ENCODE measurements at places on chromosomes 2 and 18. TPM values are rescaled to one million over a fixed set of nuclear protein-coding genes. Genes with fewer than 3 reads are reported as not detected.

TMEFF2 gene
- total RNA-seq: 1.4 TPM

SEMA4F gene
- total RNA-seq: 5.5 TPM

DNA sequence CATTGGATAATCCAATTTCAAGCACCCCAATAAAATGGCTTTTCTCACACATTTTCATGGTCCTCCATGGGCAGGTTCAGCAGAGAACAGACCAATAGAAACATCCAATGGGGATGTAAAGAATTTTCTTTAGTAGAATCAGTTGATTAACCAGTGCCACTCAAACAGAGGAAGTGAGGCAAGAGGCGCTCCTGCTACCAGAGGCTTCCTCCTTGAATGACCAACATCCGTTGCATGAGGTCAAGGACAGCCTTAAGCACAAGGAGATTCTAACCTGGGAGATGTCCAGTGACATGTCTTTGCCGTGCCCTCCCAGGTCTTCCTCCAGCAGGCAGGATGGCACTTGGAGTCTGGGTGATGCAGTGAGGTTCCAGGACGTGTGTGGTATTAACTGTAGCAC is 146.6 kb downstream of the PIEZO2 start:
- H3K27me3 ChIP-seq: no peaks in the 10 kb centered on the region
- no peaks in the 10 kb centered on the region for H3K36me3 ChIP-seq
- DNase-seq: no peak
- no peak overlapping the region for H3K4me3 ChIP-seq
- no peaks in the 10 kb centered on the region for H3K4me1 ChIP-seq

DNA sequence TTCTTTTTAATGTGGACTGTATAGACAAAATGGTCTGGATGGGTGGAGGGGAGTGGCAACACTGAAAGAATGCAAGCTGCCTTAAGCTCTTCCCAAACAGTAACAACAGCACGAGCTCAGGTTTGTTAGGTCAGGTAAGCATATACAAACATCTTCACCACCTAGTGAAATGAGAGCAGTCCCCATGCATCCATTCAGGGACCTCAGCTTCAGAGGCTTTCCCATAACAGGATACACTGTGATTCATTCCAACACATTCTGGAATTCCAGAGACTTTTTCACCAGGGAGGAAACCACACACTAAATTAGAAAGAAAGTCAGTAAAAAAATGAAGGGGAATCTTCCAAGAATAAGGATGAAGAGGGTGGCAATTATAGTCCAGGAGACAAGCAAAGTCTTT is 50.4 kb upstream of the BZW1 start:
- no peak for DNase-seq
- no peaks in the 10 kb centered on the region for H3K36me3 ChIP-seq
- H3K27ac ChIP-seq: no peak overlapping the region
- H3K4me1 ChIP-seq: no peaks in the 10 kb centered on the region
- H3K27me3 ChIP-seq: no peaks in the 10 kb centered on the region
- no peak overlapping the region for H3K4me3 ChIP-seq

DNA sequence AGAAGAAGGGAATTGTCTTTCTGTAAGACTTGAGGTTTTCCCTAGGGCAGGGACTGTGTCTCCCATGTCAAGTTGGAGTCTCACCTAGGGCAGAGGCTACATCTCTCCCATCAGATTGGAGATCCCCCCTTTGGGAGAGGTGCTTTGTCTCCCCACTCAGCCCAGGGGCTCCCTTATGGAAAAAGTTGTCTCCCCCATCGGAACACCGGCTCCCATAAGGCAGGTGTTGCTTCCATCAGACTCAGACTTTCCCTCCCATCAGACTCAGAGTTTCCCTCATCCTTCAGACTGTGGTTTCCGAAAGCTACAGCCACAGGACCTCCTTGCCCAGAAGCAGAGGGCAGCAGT is 5.8 kb downstream of the ANKRD53 start:
- H3K27ac ChIP-seq: no peak overlapping the region
- H3K27me3 ChIP-seq: no peaks in the 10 kb centered on the region
- H3K4me1 ChIP-seq: no peaks in the 10 kb centered on the region
- no peak overlapping the region for H3K4me3 ChIP-seq

GRCh38 chr2:18273205-18273604 is 287.2 kb downstream of the RDH14 start:
- H3K27ac ChIP-seq: no peak overlapping the region
- H3K27me3 ChIP-seq: no peaks in the 10 kb centered on the region
- no peak overlapping the region for H3K4me3 ChIP-seq
- DNase-seq: no peak

- no peaks in the 10 kb centered on the region for H3K27me3 ChIP-seq
- H3K4me3 ChIP-seq: no peak overlapping the region
- peaks cover 22% of the 10 kb centered on the region for H3K36me3 ChIP-seq
- no peaks in the 10 kb centered on the region for H3K4me1 ChIP-seq
- no peak for DNase-seq
Observed at GRCh38 chr2:43897492-43897891, 58.7 kb downstream of the ABCG8 start.

- H3K27me3 ChIP-seq: no peaks in the 10 kb centered on the region
- H3K4me3 ChIP-seq: no peak overlapping the region
- no peaks in the 10 kb centered on the region for H3K4me1 ChIP-seq
- H3K27ac ChIP-seq: no peak overlapping the region
- DNase-seq: no peak
Observed at GRCh38 chr2:193679847-193680246, 1485.1 kb upstream of the TMEFF2 start.

GRCh38 chr2:163646687-163647086 is 89.1 kb downstream of the FIGN start:
- peaks cover 14% of the 10 kb centered on the region for H3K4me1 ChIP-seq
- H3K27ac ChIP-seq: no peak overlapping the region
- no peaks in the 10 kb centered on the region for H3K27me3 ChIP-seq
- DNase-seq: no peak
- H3K4me3 ChIP-seq: no peak overlapping the region

DNA sequence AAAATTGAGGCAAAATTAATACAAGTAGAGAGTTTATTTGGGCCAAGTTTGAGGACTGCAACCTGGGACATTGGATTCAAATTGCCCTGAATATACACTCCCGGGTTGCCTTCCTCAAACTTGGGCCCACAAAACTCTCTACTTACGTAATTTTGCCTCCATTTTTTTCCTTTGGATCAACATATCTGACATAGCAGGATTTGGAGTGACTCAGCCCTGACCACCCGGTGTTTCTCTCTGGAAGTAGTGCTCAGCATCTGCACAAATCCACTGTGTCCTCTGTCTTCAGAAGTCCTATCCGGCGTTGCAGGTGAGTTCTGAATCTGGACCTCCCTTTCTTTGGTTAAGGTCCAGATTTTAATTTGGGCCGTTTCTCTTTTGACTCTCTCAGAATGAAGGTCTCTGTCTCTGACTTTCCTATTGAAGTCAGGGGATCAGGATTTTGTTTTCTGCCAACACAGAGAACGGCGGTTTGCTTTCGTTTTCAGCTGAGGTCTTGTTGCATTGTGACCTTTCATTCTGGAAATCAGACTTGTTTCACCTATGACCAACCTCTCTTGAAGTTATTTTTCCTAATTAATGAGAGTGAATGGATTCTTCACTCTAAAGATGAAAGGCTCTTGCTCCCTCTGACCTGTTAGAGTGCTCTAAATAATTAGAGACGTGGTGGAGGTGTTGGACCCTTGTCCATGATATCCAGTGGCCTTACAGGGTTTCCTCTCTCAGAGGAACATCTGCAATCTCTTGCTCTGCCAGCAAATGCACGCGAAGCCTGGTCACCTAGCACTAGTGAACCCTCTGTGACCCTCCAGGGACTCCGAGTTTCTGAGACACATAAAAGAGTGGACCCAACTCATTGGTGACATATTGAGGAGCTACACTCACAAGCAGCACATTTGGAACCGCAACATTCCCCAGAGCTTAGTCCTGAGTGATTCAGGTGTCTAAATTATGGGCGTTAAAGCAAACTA is 13.6 kb downstream of the TCF23 start:
- no peak overlapping the region for H3K27ac ChIP-seq
- no peak overlapping the region for H3K4me3 ChIP-seq
- no peak for DNase-seq
- H3K27me3 ChIP-seq: no peaks in the 10 kb centered on the region
- no peaks in the 10 kb centered on the region for H3K4me1 ChIP-seq
